ENCODE measurements at places on chromosomes 7 and 10.

- DNase-seq = no peak
These were observed 88.1 kb upstream of the KMT2C start for GRCh38 chr7:152523916-152524315.

DNA sequence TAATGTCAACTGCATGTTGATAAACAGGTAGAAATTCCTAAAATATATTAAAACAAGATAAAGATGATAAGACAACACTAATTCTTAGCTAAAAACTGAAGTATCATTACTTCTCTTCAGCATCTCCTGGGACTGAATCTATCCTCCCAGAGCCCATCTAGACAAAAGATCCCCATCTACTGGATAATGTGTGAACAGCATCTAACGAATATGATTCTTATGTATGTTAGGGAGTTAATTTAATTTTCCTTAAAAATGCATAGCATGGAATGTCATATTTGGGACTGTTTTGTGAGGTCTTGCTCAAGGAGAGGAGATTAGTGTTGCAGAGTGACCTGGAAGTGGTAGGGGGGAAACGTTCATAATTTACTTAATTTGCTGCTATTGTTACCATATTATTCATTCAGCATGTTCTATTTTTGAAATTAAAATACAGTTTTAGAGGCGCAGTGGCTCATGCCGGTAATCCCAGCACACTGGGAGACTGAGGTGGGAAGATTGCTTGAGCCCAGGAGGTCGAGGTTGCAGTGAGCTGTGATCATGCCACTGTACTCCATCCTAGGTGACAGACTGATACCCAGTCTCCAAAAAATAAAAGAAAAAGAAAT, 305.1 kb upstream of the CSTF2T start:
- DNase-seq = peak; percentile 32

DNA sequence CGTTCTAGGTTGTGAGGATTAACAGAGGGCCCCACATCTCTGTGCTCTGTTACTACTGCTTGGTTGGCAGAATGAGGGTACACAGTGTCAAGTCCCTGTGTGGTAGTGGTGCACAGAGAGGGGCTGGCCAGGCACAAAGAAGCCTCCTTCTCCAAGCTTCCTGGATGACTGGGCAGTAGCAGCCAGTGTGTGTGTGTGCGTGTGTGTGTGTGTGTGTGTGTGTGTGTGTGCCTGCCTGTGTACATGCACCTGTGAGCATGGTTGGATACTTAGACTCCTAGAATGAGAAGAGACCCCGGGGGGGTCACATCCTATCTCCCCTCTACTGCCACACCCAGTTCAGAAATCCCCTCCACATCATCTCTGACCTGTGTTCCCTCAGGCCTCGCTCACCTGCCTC, 146.7 kb upstream of the UNC5B start:
- DNase-seq = no peak

- no peak for DNase-seq
These were observed 26.0 kb upstream of the ZNF32 start for GRCh38 chr10:43674553-43675210.

DNA sequence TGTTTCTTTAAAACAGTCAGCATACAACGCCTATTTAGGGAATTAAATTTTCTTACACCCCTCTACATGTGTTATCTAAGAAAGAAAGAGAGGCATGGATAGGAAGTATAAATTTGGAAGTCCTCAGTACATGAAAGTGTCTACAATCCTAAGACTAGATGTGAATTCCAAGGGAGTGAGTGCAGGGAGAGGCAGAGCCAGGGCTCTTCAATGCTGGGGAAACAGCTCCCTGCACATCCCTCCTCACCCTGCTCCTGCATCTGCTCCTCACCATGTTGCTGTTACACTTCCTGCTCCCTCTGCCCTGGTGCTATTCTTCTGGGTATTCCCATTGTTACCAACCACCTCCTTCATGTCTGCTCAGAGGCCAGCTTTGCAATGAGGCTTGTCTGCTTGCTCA, 229.1 kb upstream of the AKR1E2 start:
- DNase-seq = no peak

DNA sequence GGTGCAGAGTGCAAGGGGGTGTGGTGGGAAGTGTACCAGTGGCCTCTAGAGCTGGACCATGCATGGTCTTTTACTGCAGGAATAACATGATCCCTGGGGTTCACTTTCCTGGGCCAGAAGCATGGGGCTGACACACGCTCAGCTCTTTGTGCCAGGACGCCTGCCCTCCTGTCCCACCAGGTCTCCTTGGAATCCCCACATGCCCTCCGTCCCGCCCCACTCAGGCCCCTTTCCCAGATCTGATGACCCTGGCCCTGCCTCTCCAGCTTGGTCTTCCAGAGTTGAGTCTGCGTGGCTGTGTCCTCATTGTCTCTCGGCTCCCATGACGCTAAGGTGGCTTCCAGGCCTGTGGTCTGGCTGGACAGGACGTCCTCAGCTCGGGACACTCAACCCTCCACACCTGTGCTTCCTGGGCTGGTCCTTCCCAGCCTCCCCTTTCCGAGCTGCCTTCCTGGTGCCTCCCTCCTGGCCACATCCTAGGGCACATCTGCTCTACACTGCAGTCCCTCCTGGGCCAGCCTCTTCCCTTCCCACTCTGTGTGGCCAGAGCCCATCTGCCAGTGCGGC, 249.5 kb upstream of the SHH start:
- no peak for DNase-seq

DNA sequence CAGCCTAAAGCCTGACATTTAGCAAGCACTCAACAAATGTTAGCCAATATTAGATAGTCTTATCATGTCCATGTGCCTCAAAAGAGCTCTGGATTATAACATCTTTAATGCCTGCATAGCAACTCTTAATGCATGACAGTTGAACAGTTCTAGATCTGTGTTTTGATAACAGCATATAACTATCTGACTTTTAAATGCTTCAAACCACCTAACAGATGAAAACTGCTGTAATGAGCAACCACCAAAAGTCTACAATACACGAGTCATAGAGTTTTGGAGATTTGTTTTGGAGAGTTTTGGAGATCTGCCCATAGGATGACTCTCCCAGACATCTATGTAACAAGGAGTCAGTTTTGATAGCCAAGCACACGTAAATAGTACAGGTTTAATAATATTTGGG, 227.3 kb downstream of the TWIST1 start:
- no peak for DNase-seq

DNA sequence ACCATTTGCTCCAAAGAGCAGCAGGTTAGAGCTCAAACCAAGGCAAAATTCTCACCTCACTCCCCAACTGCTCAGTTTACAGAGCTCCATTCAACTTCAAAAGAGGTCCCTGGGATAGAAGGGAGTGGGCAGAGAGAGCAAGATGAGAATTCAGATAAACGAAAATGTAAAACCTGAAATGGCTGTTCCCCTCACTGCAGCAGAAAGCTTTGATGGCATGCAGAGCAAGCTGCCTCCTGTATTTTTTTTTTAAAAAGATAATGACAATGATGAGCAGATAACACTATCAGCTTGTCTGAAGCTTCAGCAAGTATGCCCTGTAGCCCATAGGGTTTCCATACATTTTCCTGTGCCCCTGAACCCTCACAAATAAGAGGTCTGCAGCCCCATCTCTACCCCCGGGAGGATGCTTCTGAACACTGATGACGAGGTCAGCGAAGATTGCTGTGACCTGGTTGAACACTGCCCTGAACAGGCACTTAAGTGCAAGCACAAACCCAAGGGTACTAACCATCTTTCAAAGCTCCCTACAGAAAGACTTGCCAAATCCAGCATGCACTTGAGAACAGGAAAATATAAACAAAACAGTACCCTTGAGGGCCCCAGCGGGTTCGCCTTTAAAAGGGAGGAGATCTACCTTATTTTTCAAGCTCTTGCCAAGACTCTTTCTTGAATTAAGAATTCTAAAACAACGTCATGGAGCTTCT, 81.3 kb downstream of the GLI3 start:
- DNase-seq = no peak

GRCh38 chr10:47303105-47303504, 3.1 kb downstream of the GDF10 start:
- no peak for DNase-seq

DNA sequence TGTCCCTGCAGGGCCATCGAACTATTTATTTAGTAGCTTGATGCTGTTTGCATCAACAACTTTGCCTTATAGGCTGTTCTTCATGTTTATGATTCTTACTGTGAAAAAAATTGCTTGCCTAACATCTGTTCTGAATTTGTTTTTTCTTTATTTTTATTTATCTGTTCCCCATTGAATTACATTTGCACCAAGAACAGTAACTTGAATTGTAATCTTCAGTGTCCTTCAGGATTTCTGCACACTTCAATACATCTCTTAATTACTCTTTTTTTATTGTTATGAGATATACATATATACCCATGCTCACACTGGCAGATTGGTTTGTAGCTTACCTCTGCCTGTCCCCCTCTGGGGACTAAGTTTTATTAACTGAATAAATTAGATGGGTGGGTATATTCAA, 64.4 kb downstream of the TBXAS1 start:
- no peak for DNase-seq

- DNase-seq = no peak
These were observed 29.5 kb downstream of the NUDT5 start for GRCh38 chr10:12165999-12166775.

DNA sequence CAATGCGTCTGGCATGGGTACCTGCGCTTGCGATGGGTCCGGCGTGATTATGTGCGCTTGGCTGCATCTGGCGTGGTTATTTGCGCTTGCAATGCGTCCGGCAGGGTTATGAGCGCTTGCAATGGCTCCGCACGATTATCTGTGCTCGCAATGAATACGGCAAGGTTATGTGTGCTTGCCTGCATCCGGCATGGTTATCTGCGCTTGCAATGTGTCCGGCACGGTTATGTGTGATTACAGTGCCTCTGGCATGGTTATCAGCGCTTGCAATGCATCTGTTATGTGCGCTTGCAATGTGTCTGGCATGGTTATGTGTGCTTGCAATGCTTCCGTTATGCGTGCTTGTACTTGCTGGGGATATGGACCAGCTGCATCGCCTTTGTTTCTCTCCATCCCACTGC, 37.7 kb downstream of the RBAK start:
- no peak for DNase-seq

GRCh38 chr7:132318352-132319318, 257.6 kb downstream of the PLXNA4 start:
- peak; percentile 83 for DNase-seq

GRCh38 chr10:27461312-27461711, 42.8 kb upstream of the RAB18 start:
- DNase-seq = no peak

GRCh38 chr10:128027822-128028507, 98.3 kb downstream of the MKI67 start:
- no peak for DNase-seq

- DNase-seq = no peak
These were observed 2.6 kb upstream of the GAD2 start for GRCh38 chr10:26214004-26214403.

DNA sequence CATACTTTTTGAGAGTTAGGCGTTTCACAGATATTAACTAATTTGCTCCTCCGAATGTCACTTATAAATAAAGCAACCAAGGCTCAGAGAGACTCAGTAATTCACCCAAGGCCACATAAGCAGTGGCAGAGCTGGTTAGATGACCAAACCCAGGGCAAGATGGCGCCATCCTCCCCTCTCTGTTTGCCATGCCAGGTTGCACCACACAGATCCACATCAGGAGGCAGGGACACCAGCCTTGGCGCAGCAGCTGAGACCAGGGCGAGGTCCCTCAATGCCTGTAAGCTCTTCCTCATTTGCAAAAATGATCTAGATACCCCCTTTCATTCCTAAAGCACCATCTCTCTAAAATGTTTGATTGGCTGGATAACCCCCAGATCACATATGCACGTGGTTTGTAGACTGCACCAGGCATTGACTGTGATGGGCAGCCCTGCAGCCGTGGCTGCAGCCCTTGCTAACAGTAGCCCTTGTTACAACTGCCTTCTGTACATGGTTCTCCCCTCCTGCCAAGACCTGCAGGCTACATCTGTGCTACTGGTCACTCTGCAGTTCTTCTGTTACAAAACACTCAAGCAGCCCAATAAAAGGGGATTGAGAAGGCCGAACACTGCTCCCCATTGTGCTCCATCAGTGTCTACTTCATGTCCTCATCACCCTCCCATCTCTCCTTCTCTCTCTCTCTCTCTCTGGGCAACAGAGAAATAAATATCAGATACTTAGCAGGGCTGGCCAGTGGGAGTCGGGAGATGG, 298.6 kb downstream of the PRPF18 start:
- no peak for DNase-seq

DNA sequence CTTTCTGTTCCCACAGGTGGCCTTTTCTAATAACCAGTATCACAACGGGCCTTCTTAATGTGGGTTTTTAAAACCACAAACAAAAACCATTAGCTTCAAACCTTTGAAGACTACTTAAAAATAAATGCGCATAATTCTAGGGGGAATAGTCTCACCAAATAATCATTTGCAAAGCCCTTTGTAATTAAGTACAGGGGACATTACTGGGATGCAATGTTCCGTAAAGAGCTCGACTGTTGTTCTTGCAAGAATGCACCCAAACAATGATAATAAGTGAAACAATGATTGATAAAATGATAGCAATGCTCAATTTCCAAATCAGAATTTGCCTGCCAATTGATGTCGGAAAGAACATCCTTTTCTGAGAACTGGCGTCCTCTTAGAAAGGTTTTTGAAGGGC, 589.1 kb upstream of the ADARB2 start:
- DNase-seq = no peak

DNA sequence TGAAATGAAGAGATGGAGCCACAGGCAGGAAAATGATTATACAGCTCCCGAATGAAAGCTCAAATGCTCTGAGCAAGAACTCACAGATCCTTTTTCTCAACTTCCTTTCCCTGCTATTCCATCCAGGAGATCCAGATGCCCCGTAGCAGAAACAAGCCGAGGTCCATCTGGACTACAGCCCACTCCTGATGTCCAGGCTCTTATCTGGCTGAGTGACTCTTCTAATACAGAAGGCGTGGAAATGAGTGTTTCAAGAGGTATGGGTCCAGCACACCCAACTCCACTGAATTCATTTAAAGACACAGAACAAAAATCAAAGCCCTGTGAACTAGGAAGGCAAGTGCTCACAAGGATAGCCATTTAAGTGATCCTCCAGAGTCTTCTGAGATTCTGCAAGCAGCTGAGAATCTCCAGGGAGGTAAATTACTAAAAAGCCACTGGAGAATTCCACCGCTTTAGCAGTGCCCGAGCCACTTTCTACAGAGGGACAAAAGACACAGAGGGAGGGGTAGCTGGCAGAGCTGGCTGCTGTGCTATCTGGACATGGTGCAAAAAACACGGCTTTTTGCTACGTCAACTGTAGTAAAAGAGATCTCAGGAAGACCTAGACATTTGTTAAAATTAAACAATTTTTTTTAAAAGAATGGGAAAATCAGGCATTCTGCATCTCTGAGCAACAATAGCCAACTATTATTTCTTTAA, 24.5 kb downstream of the FAM171A1 start:
- DNase-seq = no peak

- DNase-seq = no peak
These were observed 102.3 kb downstream of the MKX start for GRCh38 chr10:27643301-27643700.

GRCh38 chr10:84783909-84784308, 455.5 kb downstream of the CCSER2 start:
- DNase-seq = no peak

GRCh38 chr10:119713744-119714483, 11.9 kb upstream of the INPP5F start:
- DNase-seq = no peak

Data from H4 (cell line).